Fibroblast of skin of right biceps (primary cell): ENCODE measurements at places on chromosomes 12 and 14.

GRCh38 chr12:68176257-68176656 lies 16.7 kb upstream of the IFNG start:
- no peak for DNase-seq

- DNase-seq: no peak
These were observed 176.6 kb downstream of the KTN1 start for GRCh38 chr14:55756557-55756956.

DNA sequence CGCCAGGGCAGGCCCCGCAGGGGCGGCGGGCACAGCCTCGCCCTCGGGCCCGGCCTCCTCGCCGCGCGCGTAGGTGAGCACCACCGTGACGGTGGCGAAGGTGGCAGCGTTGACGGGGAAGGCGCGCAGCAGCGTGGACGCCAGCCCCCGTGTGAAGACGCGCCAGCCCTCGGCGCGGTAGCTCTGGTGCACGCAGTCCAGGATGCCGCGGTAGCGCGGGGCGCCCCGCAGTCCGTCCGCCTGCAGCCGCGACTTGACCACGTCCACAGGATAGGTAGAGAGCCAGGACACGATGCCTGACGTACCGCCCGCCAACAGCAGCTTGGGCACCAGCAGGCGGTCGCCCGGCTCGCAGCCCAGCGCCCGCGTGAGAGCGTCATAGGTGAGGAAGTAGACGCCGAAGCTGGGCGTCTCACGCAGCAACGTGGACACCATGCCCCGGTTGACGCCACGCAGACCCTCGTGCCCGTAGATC lies 13.9 kb downstream of the SLC25A29 start:
- DNase-seq: no peak

DNA sequence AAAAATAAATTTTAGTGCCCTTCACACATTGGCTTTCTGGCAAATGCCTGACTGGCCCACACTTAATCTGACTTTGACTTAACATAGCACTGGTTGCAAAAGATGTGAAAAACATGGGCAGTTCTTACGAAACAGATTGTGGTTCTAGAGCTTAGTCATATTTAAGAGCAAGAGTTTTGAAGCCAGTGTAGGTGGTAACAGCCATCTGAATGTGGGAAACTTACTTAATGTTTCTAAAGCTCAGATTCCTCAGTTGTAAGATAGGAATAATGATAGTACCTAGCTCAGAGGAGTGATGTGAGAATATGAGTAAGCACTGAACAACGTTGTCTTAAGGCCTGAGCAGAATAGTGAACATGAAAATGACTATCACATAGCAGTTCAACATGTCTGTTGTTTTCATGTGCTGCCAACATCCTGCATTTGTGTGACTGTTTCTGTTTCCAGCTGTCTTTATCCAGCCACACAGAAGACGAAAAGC lies 262.7 kb downstream of the SYT1 start:
- DNase-seq: peak; percentile 90

- DNase-seq: no peak
These were observed 15.1 kb downstream of the NAP1L1 start for GRCh38 chr12:76069339-76069738.

- no peak for DNase-seq
These were observed 84.0 kb downstream of the PELI2 start for GRCh38 chr14:56202256-56202655.

- DNase-seq: no peak
These were observed 29.5 kb upstream of the FBXO34 start for GRCh38 chr14:55241673-55242072.

GRCh38 chr14:36069535-36069900 lies 107.0 kb downstream of the PTCSC3 start:
- peak; percentile 45 for DNase-seq

DNA sequence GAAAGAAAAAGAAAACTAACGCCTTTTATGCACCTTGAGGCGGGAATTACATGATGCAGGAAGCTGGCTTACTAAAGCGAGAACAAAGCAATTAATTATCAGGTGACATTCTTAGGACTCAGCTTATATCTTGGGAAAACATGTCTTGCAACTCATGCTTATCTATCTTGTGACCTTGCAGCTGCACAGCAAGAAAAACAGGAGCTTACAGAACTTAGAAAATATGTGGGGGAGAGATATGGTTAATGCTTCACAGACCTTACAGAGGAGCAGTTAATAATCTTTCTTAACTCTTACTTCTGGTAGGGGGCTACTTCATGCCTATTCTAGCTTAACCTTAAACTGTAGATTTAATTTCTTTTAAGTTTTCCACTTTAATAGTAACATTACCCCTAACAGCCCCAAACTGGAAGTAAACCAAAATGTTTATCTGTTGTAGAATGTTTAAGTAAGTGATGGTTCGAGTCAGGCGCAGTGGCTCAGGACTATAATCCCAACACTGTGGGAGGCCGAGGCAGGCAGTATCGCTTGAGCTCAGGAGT lies 13.2 kb upstream of the OR11G2 start:
- no peak for DNase-seq

- DNase-seq: no peak
These were observed 72.6 kb downstream of the AACS start for GRCh38 chr12:125137766-125138344.

- no peak for DNase-seq
These were observed 15.5 kb upstream of the KLC1 start for GRCh38 chr14:103613517-103613916.

DNA sequence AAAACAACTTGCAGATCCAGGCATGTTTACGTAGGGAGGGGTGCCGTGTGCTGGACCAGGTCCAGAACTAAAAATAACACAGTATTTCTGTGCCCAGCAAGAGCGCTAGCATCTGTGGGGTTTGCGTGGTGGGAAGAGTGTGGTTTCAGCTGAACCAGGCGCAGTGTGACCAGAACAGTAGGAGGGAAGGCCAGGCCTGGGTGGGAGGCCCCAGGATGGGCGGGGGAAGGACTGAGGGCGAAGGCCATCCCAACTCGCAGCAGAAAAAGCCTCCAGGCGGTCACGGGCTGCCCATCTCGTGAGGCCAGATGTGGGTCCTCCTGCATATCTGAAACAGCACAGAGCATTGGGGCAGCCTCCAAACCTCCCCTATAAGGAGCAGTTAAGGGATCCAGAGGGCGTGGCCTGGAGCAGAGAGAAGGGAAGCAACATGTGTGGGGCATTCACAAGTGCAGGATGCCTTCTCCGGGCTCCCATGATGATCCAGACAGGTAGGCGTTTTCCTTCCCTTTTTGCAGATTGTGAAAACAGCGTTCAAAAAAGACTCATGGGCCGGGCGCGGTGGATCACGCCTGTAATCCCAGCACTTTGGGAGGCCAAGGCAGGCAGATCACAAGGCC lies 17.8 kb upstream of the CD9 start:
- DNase-seq: peak; percentile 71

GRCh38 chr12:109775172-109775881 lies 57.9 kb downstream of the TRPV4 start:
- peak; percentile 55 for DNase-seq

DNA sequence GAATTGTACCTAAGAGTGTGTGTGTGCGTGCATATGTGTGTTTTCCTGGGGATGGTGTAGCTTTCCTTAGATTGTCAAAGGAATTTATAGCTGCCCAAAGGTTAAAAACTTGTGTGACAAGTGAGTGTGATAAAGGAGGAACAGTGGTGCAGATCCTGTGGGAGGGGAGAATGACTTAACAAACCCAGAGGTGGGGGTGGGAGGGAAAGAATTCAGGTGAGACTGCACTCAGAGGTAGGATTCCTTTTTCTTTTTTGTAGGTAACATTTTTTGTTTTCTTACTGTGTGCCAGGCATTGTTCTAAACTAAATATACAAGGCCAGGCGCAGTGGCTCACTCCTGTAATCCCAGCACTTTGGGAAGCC lies 45.3 kb upstream of the SINHCAF start:
- no peak for DNase-seq

DNA sequence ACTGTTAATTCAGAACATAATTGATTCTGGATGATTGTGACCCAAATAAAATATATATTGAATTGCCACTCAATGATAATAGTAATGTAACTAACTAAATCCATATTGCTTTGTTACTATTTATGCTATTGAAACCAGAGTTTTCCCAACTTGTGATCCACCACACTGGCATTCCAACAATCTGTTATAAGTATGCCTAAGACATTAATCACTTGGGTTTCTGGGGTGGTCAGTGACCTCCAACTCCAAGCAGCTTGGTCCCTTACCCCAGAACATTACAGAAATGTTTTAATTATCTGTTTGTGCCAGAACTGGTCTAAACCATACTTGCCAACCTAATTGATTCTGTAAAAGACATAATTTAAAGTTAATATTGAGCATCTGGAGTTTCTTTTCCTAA lies 14.6 kb downstream of the CAPS2 start:
- peak; percentile 74 for DNase-seq

- DNase-seq: no peak
These were observed 20.6 kb upstream of the CLEC2D start for GRCh38 chr12:9648701-9649531.

- DNase-seq: peak; percentile 17
These were observed 1.6 kb downstream of the CMKLR1 start for GRCh38 chr12:108337235-108338223.

GRCh38 chr12:50620109-50620977 lies 115.6 kb downstream of the DIP2B start:
- DNase-seq: peak; percentile 91
